ENCODE measurements at places on chromosomes 2 and 18.
A peak's percentile ranks its signal among the peaks of the same experiment; 100 is the strongest.

GRCh38 chr2:198930170-198930569 is 527.6 kb downstream of the SATB2 start:
- no peak for DNase-seq

GRCh38 chr18:39435996-39436395 is 1870.4 kb upstream of the CELF4 start:
- no peak for DNase-seq

DNA sequence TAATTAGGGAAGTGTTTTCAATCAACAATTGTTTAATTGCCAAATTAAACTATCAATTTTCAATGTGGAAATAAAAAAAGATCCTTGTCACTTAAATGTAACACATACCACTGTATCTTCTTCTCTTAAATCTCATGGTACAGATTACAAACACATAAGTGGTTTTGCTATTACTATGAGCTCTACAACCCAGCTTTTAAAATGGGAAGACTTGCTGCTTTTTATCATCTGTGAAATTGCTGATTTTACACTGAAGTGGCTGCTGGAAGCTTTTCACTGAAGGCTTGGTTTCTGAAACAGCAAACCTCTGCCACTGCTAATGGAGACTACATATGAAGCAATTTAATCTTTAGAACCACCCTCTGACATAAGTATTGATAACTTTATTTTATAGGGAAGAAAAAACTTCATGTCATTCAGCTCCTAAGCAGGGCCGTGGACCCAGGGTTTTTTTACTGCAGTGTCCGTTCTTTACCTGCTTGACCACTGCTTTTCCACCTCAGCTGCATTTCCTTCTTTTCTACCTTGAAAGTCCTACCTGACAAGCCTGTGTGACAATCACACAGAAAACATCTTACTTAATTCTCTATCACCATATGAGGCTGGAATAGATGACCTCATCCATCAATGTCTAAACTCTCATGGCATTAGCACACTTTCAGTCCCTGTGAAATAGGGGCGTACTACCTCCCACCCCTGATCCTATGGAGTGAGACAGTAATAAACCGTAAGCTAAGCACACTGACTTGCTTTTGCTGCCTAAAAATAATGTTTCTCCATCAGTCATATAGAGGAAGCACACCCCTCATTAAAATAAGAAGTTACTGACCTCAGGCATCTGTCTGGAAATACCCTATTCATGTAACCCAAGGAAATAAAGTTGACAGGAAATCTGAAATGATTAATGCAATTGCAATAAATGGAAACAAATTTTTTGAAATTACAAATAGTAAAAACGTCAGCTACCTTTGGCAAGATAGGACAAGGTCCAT is 19.2 kb upstream of the SLC8A1 start:
- DNase-seq, result no peak

GRCh38 chr18:8381821-8382459 is 227.3 kb upstream of the RAB12 start:
- DNase-seq, result no peak

GRCh38 chr2:124978597-124978996 is 953.5 kb downstream of the CNTNAP5 start:
- DNase-seq, result no peak

GRCh38 chr18:11741505-11742145 is 52.6 kb downstream of the GNAL start:
- DNase-seq, result peak; percentile 54

GRCh38 chr18:11005528-11005927 is 143.8 kb downstream of the PIEZO2 start:
- no peak for DNase-seq

DNA sequence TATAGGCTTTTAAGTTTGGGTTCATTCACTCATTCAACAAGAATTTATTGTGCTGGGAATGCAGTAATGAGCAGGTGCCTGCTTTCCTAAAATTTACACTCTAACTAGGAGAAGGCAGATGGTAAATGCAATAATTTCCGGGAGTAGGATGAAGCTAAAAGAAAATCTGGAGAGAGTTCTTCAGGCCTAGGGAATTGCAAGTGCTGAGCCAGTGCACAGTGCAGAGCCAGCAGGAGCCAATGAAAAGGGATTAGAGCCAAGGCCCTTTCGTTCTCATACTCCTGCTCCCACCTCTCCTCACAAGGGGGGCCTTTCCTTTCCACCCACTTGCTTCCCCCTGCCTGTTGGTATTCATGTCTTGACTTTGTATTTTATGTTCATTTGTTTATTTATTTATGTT is 55.1 kb downstream of the CFAP221 start:
- DNase-seq, result no peak

GRCh38 chr2:75561566-75562512 is 1.1 kb upstream of the EVA1A start:
- no peak for DNase-seq

DNA sequence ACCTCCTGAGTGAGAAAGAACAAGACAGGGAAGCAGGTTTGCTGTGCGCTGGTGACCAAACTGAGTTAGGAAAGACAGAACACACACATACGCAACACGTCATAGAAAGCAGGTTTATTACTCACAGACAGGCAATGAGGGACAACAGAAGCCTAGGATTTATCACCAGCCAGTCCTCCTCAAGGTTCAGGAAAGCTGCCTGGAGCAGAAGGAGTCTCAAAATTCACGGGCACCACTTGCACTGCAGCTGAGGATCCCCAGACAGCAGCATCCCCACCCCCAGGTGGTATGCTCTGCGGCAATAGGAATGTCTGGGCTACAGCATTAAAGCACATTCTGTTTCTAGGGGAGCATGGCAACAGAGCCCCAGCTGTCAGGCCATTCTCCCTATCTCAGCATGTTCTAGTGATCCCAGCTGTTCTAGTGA is 284.4 kb upstream of the RGPD4 start:
- DNase-seq, result no peak

GRCh38 chr2:43934567-43934966 is 61.2 kb downstream of the LRPPRC start:
- DNase-seq, result no peak
